ENCODE measurements at places on chromosomes 7 and 10. TPM values are rescaled to one million over a fixed set of nuclear protein-coding genes. Genes with fewer than 3 reads are reported as not detected.
A peak's percentile ranks its signal among the peaks of the same experiment; 100 is the strongest.

- no peak for DNase-seq
- H3K4me1 ChIP-seq, result no peaks in the 10 kb centered on the region
- H3K27ac ChIP-seq, result no peak overlapping the region
These were observed 521.1 kb upstream of the POT1 start for GRCh38 chr7:125450749-125451148.

GRCh38 chr10:75662715-75663114, 231.3 kb downstream of the LRMDA start:
- DNase-seq, result no peak
- no peak overlapping the region for H3K27ac ChIP-seq
- H3K36me3 ChIP-seq, result no peaks in the 10 kb centered on the region

- DNase-seq, result peak; percentile 69
- H3K4me3 ChIP-seq, result no peak overlapping the region
- no peaks in the 10 kb centered on the region for H3K36me3 ChIP-seq
- H3K27me3 ChIP-seq, result no peaks in the 10 kb centered on the region
These were observed 23.5 kb downstream of the TMEM273 start for GRCh38 chr10:49164559-49165188.

Gene ITGB8
- 2.3 TPM for total RNA-seq

DNA sequence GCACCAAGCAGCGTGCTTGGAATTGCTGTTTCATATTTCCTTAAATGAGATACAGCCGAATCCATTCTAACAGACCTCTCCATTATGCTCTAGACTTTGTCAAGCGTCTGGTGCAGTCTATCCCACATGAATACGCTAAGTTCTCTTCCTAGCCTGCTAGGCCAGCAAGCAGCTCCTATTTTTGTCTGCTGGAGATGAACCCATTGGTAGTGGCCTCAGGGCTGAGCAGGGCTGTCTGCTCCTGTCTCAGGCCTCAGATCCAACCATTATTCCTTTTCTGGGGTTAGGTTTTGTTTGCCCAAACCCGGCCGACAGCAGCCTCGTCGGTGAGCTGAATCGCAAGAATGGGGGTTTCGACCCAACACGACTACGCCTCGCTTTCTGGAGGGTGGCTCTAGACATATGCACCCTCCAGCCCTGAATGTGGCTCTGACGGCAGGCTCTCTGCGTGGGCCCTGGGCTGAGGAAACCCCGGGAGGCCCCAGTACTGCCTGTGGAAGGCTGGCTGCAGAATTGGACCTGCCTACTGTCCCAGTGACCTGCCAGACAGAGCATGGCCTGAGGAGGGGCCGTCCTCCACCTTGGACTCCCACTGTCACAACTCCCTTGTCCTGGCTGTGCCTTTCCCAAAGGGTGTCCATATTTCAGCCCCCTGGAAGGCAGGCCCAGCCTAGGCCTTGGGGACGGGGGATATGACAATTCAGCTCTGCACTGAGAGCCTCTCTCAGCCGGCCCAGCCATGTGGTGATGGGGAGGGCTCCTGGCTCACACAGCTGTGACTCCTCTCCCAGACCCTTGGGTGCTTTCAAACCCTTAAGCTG, 267.9 kb upstream of the TCERG1L start:
- no peaks in the 10 kb centered on the region for H3K36me3 ChIP-seq
- DNase-seq, result no peak
- no peaks in the 10 kb centered on the region for H3K27me3 ChIP-seq
- H3K4me3 ChIP-seq, result no peak overlapping the region

- H3K4me1 ChIP-seq, result no peaks in the 10 kb centered on the region
- H3K27ac ChIP-seq, result no peak overlapping the region
- H3K36me3 ChIP-seq, result no peaks in the 10 kb centered on the region
- H3K27me3 ChIP-seq, result no peaks in the 10 kb centered on the region
These were observed 62.2 kb downstream of the NEURL1 start for GRCh38 chr10:103555712-103556111.

Gene SAP25
- 7.7 TPM for total RNA-seq

DNA sequence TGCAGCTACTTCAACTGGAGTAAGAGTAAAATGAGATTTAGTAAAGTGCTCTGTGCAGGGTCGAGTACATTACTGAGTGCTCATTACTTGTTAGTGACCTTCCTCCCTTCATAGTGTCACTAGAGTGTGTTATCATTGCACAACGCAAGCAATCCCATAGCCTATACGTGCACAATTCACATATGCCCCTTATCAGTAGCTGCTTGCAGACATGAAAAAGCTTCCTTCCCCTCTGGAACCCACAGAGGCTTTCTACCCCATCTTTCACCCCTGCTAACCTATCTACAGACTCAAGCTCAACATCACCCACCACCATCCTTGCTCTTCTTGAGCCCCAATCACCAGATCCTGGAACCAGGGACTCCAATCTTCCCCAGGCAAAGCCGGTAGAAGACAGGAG, 59.3 kb downstream of the C7orf25 start:
- H3K27me3 ChIP-seq, result peaks cover 7% of the 10 kb centered on the region
- no peak for DNase-seq
- H3K4me3 ChIP-seq, result no peak overlapping the region
- no peak overlapping the region for H3K27ac ChIP-seq

GRCh38 chr7:16135658-16136057, 285.7 kb downstream of the CRPPA start:
- no peaks in the 10 kb centered on the region for H3K36me3 ChIP-seq
- H3K4me1 ChIP-seq, result no peaks in the 10 kb centered on the region
- H3K27me3 ChIP-seq, result no peaks in the 10 kb centered on the region
- no peak overlapping the region for H3K4me3 ChIP-seq
- no peak for DNase-seq

- no peaks in the 10 kb centered on the region for H3K4me1 ChIP-seq
- no peak overlapping the region for H3K4me3 ChIP-seq
- DNase-seq, result no peak
- no peaks in the 10 kb centered on the region for H3K27me3 ChIP-seq
- no peaks in the 10 kb centered on the region for H3K36me3 ChIP-seq
These were observed 426.0 kb downstream of the TYW1 start for GRCh38 chr7:67422601-67423000.

Gene CACNB2
- total RNA-seq, result 0.85 TPM

DNA sequence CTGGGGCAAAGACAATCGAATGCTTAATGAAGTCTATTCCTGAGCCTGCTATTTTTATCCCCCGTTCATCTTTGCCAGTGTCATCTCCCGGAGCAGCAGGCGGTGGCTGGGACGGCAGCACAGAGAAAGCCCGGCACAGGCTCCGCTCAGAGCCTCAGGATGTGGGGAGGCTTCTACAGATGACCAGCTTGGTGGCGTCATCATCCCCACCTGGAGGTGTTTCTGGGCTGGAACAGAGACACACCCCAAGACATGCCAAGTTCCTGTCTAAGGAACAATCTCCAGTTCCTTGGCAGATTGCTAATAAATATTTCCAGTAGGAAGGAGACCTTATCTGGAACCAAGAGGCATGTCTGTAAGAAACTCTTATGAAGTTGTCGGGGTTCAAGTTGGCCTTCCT, 552.4 kb upstream of the MGMT start:
- H3K36me3 ChIP-seq, result no peaks in the 10 kb centered on the region
- no peak overlapping the region for H3K27ac ChIP-seq
- DNase-seq, result no peak
- H3K4me3 ChIP-seq, result no peak overlapping the region

Gene EPHB6
- total RNA-seq, result 75.6 TPM

GRCh38 chr10:3782451-3783315, 2.3 kb downstream of the KLF6 start:
- peaks cover 44% of the 10 kb centered on the region for H3K36me3 ChIP-seq
- H3K4me1 ChIP-seq, result peaks cover 50% of the 10 kb centered on the region
- peak overlapping the region; percentile 99 for H3K27ac ChIP-seq
- no peaks in the 10 kb centered on the region for H3K27me3 ChIP-seq
- peak overlapping the region; percentile 100 for H3K4me3 ChIP-seq

- no peaks in the 10 kb centered on the region for H3K27me3 ChIP-seq
- no peaks in the 10 kb centered on the region for H3K4me1 ChIP-seq
- H3K4me3 ChIP-seq, result no peak overlapping the region
- H3K36me3 ChIP-seq, result no peaks in the 10 kb centered on the region
- H3K27ac ChIP-seq, result no peak overlapping the region
These were observed 1094.0 kb downstream of the KCNMA1 start for GRCh38 chr10:76543655-76544054.

Gene HMX2
- total RNA-seq, result 0.05 TPM

DNA sequence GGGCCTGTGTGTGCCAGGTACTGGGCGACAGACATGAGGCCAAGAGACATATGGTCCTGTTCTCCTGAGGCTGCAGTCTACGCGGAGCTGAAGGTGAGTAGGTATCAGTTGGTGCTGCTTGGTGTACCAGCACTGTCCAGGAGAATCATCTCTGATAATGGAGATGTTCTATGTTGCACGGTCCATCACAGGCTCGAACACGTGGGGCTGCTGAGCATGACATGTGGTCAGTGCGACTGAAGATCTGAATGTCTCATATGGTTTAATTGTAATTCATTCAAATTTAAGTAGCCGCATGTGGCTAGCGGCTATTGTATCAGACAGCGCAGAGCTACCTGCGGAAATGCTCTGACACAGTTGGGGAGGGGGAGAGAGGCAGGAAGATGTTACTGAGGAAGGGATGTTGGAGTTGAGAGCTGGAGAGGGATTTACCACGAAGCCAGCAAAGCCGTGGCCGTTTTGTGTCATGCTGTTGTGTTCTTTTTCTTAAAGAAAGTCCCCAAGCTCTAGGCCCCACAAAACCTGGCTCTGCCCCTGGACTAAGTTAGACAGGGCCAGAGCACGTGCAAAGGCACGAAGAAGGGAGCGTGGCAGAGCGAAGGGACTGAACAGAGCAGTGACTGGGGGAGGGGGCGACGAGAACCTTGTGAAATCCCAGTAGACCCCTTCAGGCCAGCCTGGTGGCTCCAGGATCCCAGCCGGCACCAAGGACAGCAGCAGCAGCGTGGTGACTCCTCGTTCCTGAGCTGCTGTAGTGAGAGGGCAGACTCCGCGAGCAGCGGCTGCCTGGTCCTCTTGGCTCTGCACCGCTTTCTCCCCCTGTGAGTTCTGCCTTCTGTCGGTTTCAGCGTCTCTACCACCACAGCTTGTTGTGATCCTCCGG, 20.0 kb downstream of the SMKR1 start:
- H3K36me3 ChIP-seq, result no peaks in the 10 kb centered on the region
- H3K4me1 ChIP-seq, result no peaks in the 10 kb centered on the region
- no peak overlapping the region for H3K27ac ChIP-seq
- H3K27me3 ChIP-seq, result no peaks in the 10 kb centered on the region

DNA sequence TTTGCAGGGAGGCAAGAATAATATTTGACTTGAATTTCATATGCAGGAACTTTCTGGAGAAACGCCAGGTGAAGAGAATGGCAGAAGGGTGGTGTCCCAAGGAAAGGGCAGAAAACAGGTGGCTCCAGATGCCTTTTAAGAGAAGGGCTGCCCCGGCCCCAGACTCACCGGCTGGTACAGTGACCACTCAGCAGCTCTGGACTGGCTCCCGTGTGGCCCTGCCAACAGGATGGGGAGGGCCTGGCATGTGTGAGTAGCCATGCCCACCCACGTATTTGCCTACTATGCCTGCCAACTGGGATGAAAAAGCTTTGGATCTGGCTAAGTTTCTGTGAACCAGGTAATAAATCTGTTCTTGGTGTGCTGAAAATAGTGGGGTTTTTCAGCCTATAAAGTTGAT, 159.5 kb downstream of the PRKAG2 start:
- no peaks in the 10 kb centered on the region for H3K27me3 ChIP-seq
- H3K27ac ChIP-seq, result no peak overlapping the region
- H3K36me3 ChIP-seq, result no peaks in the 10 kb centered on the region
- H3K4me1 ChIP-seq, result no peaks in the 10 kb centered on the region
- no peak overlapping the region for H3K4me3 ChIP-seq
- DNase-seq, result no peak

DNA sequence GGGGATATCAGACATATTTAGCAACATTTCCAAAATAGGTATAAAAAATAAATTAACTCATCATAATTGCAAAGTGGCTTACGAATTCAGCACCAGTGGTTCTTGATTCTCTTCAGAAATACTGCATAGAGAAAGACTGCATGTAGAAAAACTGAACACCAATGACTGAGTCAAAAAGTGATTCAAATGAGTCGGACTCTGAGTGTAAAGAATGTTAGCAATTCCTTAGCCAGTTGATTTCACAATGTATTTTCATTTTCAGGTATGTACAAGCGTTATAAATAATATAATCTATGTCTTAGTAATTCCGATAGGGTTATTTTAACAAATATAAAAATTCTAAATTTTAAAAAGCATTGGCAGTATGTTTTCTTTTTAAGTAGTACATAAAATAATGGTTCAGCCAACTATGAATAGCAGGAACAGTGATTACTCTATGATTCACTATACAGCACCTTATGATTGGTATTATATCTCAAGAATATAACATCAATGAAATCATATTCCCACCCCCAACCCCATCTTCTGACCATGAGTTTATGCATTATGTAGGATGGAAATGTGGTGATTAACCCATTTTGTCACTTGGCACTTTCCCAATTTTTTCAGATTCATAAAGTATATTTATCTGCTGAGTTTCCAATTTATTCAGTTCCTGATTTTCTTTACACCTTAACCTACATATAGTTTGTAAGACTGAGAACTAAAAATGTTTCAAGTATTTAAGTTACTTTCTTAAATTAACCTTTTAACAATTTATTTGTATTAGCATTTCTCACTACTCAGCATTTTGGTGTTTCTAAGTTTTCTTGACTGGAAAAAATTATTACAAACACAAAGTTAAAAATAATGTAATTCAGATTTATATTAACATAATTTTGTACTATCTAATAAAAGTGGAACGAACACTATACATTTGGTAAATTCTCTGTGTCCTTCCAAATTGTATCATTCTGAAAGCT, 33.9 kb downstream of the DNAJC1 start:
- no peaks in the 10 kb centered on the region for H3K4me1 ChIP-seq
- DNase-seq, result no peak

DNA sequence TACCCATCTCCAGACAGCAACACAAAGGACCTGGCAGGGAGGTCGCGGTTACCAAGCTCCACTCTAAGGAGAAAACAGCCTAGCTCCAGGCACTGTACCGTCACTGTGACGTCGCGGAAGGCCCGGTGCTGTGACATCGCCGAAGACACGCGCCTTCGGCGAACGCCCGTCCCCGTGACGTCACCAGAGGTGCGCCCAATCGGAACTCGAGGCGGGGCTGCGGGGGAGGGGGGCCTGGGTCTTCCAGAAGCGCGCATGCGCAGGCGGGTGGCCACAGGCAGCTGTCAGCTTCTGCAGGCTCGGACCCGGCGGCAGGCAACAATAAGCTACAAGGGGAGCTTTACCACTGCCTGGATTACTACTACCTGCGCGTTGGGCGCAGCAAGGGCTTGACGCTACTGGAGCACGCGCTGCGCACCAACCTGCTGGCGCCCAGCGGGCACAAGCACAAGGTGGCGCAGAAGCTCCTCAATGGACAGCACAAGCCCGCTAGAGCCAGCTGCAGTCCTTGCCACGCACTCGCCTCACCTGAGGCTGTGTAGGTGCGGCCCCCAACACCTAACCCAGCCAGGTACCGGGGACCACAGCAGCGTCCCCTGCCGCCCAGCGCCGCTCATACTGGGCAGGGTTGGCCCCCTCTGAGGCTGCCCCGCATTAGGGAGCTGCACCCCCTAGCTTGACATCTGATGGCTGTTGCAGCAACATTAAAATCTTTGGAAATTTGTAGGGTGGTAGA, 208.4 kb downstream of the TPST1 start:
- H3K4me3 ChIP-seq, result peak overlapping the region; percentile 55
- H3K4me1 ChIP-seq, result peaks cover 14% of the 10 kb centered on the region
- peak; percentile 87 for DNase-seq
- peak overlapping the region; percentile 50 for H3K27ac ChIP-seq
- H3K27me3 ChIP-seq, result no peaks in the 10 kb centered on the region

GRCh38 chr10:372566-372965, 237.3 kb downstream of the ZMYND11 start:
- H3K4me1 ChIP-seq, result peaks cover 37% of the 10 kb centered on the region
- H3K27me3 ChIP-seq, result no peaks in the 10 kb centered on the region
- no peak overlapping the region for H3K4me3 ChIP-seq
- DNase-seq, result no peak

Gene ST8SIA6
- total RNA-seq, result 0.42 TPM

Gene TAS2R41
- 0.24 TPM for total RNA-seq

Gene UTF1
- total RNA-seq, result not detected

Data from thymus (tissue), 14 donors.